DMS 273 treated with DMSO at 0.1 percent for 48 hours (cell line): ENCODE measurements at places on chromosomes 5 and 9.
A peak's percentile ranks its signal among the peaks of the same experiment; 100 is the strongest.

GRCh38 chr9:88462191-88462590 lies 72.8 kb upstream of the NXNL2 start:
- no peak for DNase-seq

- DNase-seq: peak; percentile 50
Measured at GRCh38 chr5:36066540-36067210, at the start of gene UGT3A2. Gene UGT3A2 (minus strand): TSS chr5:36066882. CDS start chr5:36066789, 93 bp downstream.

- no peak for DNase-seq
Measured at GRCh38 chr5:134798468-134798867, 39.9 kb downstream of the DDX46 start.

DNA sequence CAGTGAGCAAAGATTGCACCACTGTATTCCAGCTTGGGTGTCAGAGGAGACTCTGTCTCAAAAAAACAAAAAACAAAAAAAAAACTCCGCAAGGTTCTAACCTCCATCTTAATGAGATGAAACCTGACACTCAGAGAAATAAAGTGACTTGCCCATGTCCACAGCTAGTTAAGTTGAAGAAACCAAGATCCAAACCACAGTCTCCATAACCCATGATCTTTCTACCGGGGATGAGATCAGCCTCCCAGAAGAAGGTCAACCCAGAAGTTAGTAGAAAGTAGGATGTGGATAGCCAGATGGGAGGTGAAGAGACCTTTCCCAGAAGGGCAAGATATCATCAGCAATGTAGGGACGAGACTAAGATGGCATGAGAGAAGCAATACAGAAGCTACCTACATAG lies 140.4 kb upstream of the ADRA1B start:
- no peak for DNase-seq

DNA sequence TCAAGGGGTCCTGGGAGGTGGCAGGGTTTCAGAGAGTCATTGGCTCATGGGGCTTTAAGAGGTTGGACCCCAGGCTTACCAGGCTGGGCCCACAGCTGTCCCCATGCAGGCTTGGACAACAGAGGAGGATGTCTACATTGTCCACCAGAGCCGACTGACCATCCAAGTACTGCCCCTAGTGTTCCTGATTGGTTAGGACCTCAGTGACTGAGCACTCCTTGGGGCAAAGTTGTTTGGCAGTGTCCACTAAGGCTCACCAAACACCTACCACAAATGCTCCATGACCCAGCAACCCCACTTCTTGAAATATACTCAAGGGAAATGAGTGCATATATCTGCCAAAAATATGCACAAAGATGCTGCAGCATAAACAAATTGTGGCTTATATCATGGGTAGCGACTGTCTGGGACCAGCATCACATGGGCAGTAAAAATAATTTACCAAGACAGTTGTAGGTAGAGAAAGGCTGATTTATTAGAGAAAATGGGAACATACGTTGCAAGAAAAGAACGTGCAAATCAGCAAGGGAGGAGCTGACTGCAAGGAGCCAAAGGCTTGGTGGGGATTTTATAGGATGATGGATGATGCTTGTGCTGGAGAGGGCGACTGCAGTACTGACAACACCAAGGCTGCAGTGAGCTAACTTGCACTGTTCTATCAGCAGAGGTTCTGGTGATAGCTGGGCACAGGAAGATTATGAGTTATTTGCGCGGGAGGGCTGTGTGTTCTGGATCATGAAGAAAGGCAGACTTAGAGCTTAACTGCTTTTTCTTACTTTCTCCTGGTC lies 265.2 kb downstream of the GADD45G start:
- no peak for DNase-seq

- no peak for DNase-seq
Measured at GRCh38 chr9:93683331-93684134, 107.1 kb downstream of the PHF2 start.

- no peak for DNase-seq
Measured at GRCh38 chr9:131666774-131667173, 73.1 kb downstream of the RAPGEF1 start.

- DNase-seq: no peak
Measured at GRCh38 chr9:14158916-14159315, 155.0 kb downstream of the NFIB start.

- no peak for DNase-seq
Measured at GRCh38 chr9:137760426-137760825, 117.2 kb upstream of the CACNA1B start.

GRCh38 chr5:16558984-16559629 lies 57.7 kb downstream of the RETREG1 start:
- DNase-seq: no peak
